ENCODE measurements at places on chromosomes 4 and X.
A peak's percentile ranks its signal among the peaks of the same experiment; 100 is the strongest.

DNA sequence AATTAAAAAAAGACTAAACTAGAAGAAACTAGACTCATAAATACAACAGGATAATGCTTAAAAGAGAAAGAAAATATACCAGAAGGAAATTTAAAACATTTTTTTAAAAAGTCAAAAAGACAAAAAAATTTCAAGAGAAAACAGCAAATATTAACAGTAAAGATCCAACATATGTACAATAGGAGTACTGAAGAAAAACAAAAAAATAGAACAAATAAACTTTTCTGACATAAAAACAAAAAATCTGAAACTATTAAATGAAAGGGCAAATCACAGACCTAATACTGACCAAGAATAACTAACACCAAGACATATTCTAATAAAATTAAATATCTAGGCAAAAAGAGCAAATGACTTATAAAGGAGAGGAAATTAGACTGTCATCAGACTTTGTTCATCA, 11.5 kb downstream of the DNAJB14 start:
- DNase-seq = no peak

GRCh38 chr4:125624951-125625350, 310.2 kb downstream of the FAT4 start:
- no peak for DNase-seq

GRCh38 chrX:45660477-45660876, 459.8 kb upstream of the DIPK2B start:
- DNase-seq = no peak

DNA sequence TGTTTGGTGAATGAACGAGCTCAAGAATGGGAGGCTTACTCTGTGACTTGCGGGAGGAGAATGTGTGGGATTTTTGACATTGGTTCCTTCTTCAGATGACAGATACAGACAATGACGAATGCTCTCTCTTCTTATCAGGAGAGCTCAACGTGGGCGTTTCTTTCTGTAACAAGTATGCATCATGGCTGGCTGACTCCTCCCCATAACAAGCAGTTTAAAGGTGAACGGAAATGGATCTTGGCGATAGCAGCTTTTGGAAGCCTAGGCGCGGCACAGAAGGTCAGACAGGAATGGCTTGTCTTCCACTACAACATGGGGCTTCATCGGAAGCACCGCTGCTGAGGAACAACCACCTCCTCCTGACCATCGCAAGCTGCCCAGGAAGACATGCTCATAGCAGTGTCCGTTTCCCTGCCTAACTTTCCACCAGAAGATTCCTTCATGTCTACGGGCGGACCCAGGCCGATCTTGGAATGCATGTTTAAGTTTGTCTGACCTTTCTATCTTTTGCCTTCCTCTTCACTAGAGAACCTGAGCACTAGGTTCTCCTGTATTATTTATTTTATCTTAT, 18.3 kb upstream of the ACSL1 start:
- DNase-seq = no peak

DNA sequence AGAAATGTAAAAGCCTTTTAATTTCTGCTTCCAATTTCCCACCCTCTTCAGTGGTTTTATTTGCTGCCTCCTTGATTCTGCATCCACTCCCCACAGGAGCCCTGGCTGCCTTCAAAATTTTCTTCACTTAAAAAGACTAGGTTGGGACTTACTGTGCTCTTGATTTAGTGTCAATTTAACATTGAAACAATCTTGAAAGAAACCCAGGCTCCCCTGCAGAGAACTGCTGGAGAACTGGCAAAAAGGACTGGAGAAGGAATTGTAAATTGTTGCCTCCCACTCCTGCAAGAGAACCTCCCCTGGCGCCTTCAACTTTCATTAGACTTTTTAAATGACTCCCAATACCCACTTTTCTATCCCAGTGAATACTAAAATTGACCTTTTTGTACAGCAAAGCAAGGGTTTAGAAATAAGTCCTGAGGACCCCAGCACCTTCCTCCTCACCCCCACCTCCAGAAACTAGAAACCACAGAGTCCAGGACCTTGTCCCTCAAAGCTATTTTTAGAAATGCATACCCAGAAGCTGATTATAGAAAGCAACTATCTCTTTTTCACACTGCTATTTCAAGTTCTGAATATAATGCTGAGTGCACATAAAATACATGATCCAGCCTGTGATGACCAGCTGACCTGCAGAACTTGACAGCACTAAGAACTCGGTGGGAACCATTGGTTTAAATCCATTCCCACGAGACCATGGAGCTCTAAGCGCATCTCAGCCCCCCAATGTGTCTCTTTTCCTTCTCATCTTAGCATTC, 155.5 kb downstream of the INPP4B start:
- DNase-seq = no peak

GRCh38 chr4:24209906-24210305, 320.1 kb upstream of the PPARGC1A start:
- no peak for DNase-seq

- no peak for DNase-seq
These were observed 34.7 kb upstream of the PRKX start for GRCh38 chrX:3748052-3748559.

- no peak for DNase-seq
These were observed 85.7 kb downstream of the EFNB1 start for GRCh38 chrX:68914479-68914946.

DNA sequence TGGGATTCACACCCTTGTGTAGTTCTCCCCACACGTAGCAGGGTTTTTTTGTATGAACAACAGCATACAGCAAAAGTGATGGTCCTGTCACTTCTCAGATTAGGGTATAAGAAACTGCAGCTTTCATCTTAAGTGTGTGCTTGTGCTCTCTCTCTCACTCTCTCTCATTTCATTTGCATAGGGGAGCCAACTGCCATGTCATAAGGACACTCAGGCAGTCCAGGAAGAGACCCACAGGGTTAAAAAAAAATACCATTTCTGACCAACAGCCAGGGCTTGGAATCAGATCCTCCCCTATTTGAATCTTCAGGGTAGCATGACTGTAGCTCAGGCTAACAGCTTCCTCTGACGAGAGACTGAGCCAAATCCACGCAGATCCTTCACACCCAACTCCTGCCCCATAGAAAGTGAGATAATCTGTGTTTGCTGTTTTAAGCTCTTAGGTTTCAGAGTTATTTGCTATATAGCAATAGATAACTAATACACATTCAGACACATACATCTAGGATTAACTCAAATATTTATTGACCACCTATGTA, 331.2 kb downstream of the PAPSS1 start:
- no peak for DNase-seq

- no peak for DNase-seq
These were observed 337.0 kb downstream of the PDGFC start for GRCh38 chr4:156634612-156635011.

- DNase-seq = no peak
These were observed 6.2 kb downstream of the CSF2RA start for GRCh38 chrX:1274786-1275185.

- no peak for DNase-seq
These were observed 5.0 kb upstream of the DDX60L start for GRCh38 chr4:168485156-168485910.

GRCh38 chr4:75552452-75552851, 3.4 kb upstream of the ODAPH start:
- DNase-seq = no peak

- no peak for DNase-seq
These were observed 11.7 kb downstream of the PITX2 start for GRCh38 chr4:110610940-110611831.

GRCh38 chrX:776061-776460, 145.5 kb downstream of the SHOX start:
- no peak for DNase-seq

DNA sequence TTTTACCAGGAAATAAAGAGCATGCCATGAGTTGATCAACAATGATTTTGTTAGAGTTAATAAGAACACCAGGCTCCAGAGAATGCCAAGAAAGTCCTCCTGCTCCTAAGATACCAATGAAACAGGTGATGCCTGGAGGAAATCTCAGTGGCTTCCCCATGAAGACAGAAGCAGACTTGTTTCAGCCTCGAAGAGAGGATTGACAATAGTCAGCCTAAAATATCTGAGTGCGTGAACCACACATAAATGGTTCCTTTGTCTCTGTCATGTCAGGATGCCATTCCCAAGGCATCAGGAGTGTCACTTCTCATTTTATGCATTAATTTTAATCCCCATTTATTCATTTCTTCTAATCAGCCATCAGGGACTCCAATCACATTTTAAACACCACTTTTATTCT, 69.6 kb downstream of the PHOX2B start:
- DNase-seq = no peak

DNA sequence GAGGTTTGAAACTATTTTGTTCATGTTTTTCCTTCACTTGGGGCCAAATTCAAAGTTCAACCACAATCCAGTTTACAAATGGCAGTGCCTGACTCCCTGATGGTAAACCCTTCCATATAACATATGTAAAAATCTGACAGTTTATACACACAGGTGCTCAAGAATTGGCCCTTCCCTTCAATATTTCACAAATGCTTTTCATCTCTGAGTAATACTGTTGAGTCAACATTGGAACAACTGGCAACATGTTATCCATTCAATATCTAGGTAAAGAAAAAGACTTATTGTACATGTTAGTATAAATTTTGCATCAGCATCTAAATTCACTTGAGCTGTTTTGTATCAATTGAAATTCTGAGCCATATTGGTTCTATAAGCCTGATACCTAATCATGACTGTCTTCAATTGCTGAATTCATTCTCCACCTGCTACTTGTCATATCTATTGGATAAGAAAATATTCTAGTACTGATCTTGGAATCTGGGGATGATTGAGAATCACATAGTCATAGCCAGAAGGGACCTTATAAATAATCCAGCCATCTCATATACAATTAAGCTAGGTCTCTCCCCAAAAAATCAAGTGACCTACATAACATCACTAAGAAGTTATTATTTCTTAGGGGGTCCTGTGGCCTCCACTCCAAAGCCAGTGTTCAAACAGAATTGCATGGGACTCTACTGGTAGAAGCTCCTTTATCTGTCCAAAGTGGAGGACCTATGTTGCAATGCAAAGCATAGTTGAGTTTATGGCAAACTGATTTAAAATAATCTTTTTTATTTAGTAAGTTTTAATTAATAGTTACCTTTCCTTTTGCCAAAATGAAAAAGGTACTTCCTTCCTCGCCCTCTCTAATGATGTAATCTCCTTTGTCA, 61.9 kb downstream of the PRKG2 start:
- DNase-seq = no peak

- no peak for DNase-seq
These were observed 26.2 kb upstream of the TMPRSS11D start for GRCh38 chr4:67909905-67910584.

DNA sequence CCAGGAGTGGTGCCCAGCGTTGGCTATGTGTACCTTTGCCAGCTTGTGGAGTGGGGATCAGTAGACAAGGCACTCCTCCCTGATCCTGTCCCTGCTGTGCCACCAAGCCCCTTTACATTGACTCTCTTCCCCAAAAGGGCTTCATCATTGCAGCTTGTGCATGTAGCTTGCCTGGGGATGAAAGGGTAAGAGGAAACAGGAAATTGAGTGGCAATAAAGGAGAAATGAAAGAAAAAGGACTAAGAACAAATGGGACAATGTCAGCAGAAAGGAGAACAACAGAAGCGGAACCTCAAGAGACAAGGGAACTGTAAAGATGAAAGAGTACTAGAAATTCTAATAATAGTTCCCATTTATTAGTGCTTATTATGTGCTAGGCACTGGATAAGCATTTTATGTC, 8.7 kb upstream of the IL13RA1 start:
- DNase-seq = no peak

GRCh38 chrX:149495573-149496071, 9.5 kb downstream of the IDS start:
- no peak for DNase-seq

- peak; percentile 33 for DNase-seq
These were observed 201.0 kb downstream of the SPRY1 start for GRCh38 chr4:123597586-123597985.

DNA sequence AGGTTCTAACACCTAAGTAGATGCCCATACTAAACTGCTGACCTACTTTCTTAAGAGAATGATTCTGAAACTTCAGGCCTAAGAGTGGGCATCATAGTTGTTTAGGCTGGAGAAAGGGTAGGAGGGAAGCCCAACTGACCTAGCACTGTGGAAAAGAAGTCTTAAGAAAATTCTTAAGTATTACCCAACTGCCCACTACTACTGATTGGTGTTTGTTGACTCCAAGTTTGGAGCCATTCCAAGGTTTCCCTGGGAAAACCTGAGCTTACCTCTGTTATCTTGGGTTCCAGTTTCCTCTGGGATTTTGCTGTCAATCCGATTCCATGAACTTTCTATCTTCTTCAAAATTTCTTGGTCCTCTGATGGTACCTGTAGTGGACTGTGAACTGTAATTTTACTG, 23.9 kb downstream of the ANKRD17 start:
- no peak for DNase-seq

DNA sequence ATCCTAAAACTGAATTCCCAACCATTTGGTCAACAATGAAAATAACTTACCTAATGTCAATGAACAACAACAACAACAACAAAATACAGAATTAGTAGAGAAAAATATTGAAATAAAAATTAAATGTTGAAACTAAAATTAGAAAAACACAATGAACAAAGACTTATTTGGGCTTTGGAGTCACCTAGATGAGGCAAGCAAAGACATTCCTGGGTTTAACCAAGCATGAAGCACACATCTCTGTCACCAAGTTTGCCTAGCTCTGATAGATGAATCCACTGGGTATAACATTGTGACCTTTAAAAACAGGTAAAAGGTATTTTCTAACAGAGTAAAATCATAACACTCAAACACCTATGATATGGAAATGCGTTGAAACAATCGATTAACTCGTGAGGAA, 13.2 kb upstream of the SYTL5 start:
- no peak for DNase-seq

- DNase-seq = no peak
These were observed 180.3 kb upstream of the GATB start for GRCh38 chr4:151940926-151941617.

DNA sequence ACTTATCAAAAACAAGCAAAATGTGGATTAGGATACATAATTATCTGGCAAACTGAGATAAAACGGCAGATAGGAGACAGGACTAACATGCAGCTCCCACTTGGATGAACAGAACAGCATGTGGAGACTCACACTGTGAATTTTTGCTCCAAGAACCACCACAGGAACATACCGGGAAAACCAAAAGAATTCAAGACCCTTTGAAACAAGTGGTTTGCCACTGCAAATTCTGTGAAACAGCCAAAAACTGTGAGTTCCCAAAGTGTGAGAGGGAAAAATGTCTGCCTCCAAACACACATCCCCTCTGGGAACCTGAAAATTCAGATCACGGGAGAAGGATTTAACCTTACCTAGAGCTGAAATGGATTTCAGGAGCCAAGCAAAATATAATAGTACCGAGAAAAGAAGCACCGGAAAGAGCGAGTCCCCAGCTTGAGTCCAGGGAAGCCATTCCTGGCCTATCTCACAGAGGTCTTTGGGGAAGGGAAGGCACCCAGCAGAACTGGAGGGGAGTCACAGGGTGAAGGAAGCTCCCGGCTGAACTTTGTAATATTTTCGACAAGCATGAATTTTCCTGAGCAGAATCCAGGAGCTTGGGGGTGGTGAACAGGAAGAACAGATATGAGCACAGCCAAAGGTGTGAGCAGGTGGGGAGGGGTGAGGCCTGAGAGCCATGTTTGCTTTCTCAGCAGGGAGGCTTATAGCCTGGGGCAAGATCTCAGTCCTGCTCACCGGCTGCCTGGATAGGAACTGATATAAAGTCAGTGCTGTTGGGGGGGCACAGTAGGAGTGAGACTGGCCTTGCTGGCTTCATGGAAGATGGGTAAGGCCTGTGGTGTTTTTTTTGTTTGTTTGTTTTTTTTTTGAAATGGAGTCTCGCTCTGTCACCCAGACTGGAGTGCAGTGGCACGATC, 23.9 kb downstream of the MANBA start:
- DNase-seq = no peak
